ENCODE measurements at places on chromosomes 5 and 9. TPM values are rescaled to one million over a fixed set of nuclear protein-coding genes. Genes with fewer than 3 reads are reported as not detected.

Gene DIMT1
- total RNA-seq: 34.9 TPM

Gene TRPM6
- total RNA-seq: 0.12 TPM

Gene CARD9
- total RNA-seq: 2.9 TPM

Gene UBAC1
- total RNA-seq: 23.2 TPM

Gene MTREX
- 64.4 TPM for total RNA-seq

Gene PCDHB3
- 1.2 TPM for total RNA-seq

Gene MED10
- total RNA-seq: 12.7 TPM

Gene ITK
- not detected for total RNA-seq

Gene PARP8
- total RNA-seq: 11.1 TPM

Gene DRD1
- 0.36 TPM for total RNA-seq

Gene NLN
- 28.2 TPM for total RNA-seq

Gene OMD
- total RNA-seq: 8.0 TPM

Gene OR2V2
- not detected for total RNA-seq

Gene PIP5K1B
- not detected for total RNA-seq

Gene JADE2
- 29.6 TPM for total RNA-seq

Gene GALNT12
- 0.61 TPM for total RNA-seq

Gene IFNA21
- total RNA-seq: not detected

Gene ST6GALNAC6
- total RNA-seq: 80.3 TPM

Gene OLFML2A
- 47.6 TPM for total RNA-seq

Gene OR1Q1
- 0.36 TPM for total RNA-seq

Gene IRGM
- total RNA-seq: not detected

Gene SPINK5
- not detected for total RNA-seq

Gene SLC4A9
- total RNA-seq: not detected

Gene IFNA2
- not detected for total RNA-seq

Gene OR1J2
- 0.24 TPM for total RNA-seq

Gene S100Z
- not detected for total RNA-seq

Gene CETN3
- total RNA-seq: 6.5 TPM

Gene SPEF2
- total RNA-seq: 5.5 TPM

Gene CLTA
- total RNA-seq: 131 TPM

Gene TMEM252
- total RNA-seq: not detected

Gene WWC1
- 3.6 TPM for total RNA-seq

Gene TPPP
- total RNA-seq: under 0.01 TPM

Gene ZDHHC11B
- not detected for total RNA-seq

Gene ZDHHC11
- total RNA-seq: 0.73 TPM

Gene SLC6A18
- total RNA-seq: not detected

Gene ZFP2
- 1.3 TPM for total RNA-seq

Gene PSIP1
- 33.9 TPM for total RNA-seq

Gene FBXL7
- total RNA-seq: 29.2 TPM

Gene COL23A1
- total RNA-seq: 14.7 TPM

Gene RIC1
- total RNA-seq: 54.9 TPM

Gene PTGS1
- 14.2 TPM for total RNA-seq

Gene EXOSC3
- total RNA-seq: 21.7 TPM

Gene LHX3
- not detected for total RNA-seq

Gene SLC45A2
- not detected for total RNA-seq

Gene TRIO
- 383 TPM for total RNA-seq

Gene GRM6
- total RNA-seq: under 0.01 TPM

Gene ADAMTS19
- total RNA-seq: under 0.01 TPM

Gene AKNA
- total RNA-seq: 20.8 TPM

Gene COX7C
- 85.1 TPM for total RNA-seq

Gene ADAMTS2
- 29.5 TPM for total RNA-seq

Gene MRPS30
- 70.7 TPM for total RNA-seq

Gene TTC23L
- total RNA-seq: 0.32 TPM

Data from hair follicle dermal papilla cell (primary cell).